ENCODE measurements at places on chromosomes 16 and 17.

GRCh38 chr16:21704733-21705132 is 41.0 kb downstream of the OTOA start:
- no peak for DNase-seq

GRCh38 chr17:45149669-45150664 is 1.7 kb downstream of the HEXIM1 start:
- no peak for DNase-seq

GRCh38 chr16:22369221-22369811 is 5.1 kb downstream of the CDR2 start:
- DNase-seq, result peak; percentile 59

GRCh38 chr17:3960764-3961163 is 3.5 kb downstream of the ATP2A3 start:
- no peak for DNase-seq

- no peak for DNase-seq
These were observed 287.9 kb downstream of the SHISA9 start for GRCh38 chr16:13189250-13189649.

GRCh38 chr17:7374353-7374752 is 6.5 kb upstream of the TNK1 start:
- DNase-seq, result no peak

GRCh38 chr16:78829280-78829679 is 729.8 kb downstream of the WWOX start:
- DNase-seq, result no peak

- DNase-seq, result no peak
These were observed 32.7 kb upstream of the SCNN1B start for GRCh38 chr16:23269248-23269953.

DNA sequence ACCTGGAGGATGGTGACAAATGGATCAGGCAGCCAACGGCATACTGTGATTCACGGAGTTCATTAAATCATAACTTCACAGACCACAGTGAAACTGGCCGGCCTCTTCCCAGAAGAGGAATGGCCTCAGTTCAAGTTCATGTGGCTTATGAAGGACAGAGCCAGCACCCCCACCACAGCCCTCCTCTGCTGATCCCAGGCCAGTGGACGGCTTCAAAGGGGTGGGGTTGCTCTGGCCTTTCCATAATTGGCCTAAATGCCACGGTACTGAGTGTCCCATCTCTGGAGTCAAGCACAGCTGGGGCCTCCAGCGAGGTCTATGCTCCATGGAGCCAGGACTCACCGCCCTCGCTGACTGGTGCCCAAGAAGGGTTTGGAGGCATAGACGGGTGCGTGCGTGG is 21.4 kb downstream of the GALNS start:
- DNase-seq, result no peak

GRCh38 chr17:79866791-79867518 is 27.7 kb upstream of the CBX4 start:
- DNase-seq, result no peak

DNA sequence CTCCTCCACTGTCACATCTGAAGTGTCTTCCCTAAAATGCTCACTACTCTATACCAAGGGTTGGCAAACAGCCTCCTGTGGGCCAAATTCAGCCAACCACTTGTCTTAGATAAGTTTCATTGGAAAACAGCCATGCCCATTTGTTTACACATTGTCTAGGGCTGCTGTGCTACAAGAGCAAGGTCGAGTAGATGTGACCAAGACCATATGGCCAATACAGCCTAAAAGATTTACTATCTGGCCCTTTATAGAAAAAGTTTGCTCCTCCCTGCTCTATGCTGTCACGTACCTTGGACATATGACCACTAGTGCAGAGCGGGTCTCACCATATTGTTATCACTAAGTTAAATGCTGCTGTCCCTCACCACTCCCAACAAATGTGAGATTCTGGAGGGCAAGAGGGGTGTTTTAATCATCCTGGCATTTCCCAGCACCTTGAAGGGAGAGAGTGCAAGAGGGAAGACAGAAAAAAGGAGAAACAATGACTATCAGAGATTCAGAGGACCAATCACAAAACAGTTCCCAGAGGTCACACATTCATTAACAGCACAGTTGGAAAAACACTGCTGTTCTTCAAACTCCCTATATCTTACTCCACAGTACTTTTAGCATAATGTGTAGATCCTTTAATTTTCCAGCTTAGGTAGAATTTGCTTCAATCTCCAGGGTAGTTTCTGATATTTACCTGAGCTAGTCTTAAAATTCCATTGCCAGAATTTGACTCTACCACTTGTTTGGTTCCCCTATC is 13.2 kb downstream of the LSM12 start:
- DNase-seq, result no peak

- no peak for DNase-seq
These were observed 142.1 kb downstream of the SLC39A11 start for GRCh38 chr17:72950242-72950931.

GRCh38 chr17:67247416-67247900 is 2.5 kb upstream of the HELZ start:
- no peak for DNase-seq

DNA sequence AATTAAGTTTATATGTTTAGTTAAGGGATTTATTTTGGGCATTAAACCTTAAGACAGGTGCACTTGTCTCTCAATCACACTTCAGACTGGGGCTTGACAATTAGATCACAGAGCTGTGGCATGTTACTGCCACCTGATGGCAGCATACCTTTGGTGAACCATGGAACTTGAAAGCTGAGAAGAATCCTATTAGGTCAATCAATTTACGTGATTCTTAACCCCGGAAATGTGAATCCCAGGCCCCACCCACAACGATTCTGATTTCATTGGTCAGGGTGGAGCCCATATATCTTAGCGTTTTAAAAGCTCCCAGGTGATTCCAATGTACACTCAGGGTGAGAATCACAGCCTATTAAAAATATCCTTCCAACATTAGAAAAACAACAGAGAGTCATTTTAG is 91.0 kb downstream of the GSG1L start:
- peak; percentile 52 for DNase-seq

DNA sequence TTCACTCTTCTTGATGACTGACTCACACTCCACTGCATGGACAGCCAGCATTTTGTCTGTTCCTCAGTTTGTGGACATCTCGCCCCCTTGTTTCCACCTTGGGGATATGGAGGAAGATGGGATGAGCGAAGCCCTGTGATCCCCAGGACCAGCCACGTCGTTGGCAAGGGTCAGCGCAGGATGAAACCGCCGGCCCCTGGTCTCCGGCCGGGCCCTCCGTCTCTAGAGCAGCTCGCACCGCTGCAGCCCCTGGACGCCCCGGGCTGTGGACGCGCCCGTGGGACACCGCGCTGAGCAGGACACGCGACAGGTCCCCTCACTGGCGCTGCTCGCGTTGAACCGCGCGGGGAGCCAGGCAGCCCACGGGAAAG is 604 bp upstream of the ZC3H18 start:
- no peak for DNase-seq

- DNase-seq, result no peak
These were observed 157.5 kb upstream of the MON1B start for GRCh38 chr16:77033516-77033915.

GRCh38 chr17:38970128-38970527 is 2.9 kb upstream of the FBXO47 start:
- DNase-seq, result no peak

- peak; percentile 22 for DNase-seq
These were observed 13.4 kb downstream of the HSPB9 start for GRCh38 chr17:42135664-42136653.

GRCh38 chr16:66219491-66219890 is 147.0 kb upstream of the CDH5 start:
- no peak for DNase-seq
